AG04449 (cell line): ENCODE measurements at places on chromosomes 5 and 9.

DNA sequence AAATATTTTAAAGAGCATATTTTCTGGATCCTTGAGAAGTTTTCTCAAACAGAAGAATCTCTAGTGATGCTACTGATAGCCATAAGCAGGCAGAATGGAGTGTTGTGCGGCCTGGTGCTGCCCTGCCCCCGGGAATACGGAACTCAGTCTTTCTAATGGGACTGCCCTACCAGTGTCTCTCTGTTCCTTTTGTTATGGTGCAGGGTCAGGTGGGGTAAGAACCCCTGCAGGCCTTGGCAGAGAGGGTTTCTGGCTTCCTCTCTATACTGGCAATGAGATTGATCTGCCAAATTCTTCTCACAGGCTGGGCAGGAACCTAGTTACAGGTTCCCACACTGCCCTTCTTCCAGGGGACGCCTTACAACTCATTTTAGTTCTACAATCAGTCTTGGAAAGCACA is 2.6 kb downstream of the IL5 start:
- no peak for DNase-seq

- DNase-seq: no peak
These were observed at the start of gene MIER3 for GRCh38 chr5:56951946-56952691. TSS of gene MIER3 (minus strand) at chr5:56952123. CDS start at chr5:56952102, 21 bp downstream.

DNA sequence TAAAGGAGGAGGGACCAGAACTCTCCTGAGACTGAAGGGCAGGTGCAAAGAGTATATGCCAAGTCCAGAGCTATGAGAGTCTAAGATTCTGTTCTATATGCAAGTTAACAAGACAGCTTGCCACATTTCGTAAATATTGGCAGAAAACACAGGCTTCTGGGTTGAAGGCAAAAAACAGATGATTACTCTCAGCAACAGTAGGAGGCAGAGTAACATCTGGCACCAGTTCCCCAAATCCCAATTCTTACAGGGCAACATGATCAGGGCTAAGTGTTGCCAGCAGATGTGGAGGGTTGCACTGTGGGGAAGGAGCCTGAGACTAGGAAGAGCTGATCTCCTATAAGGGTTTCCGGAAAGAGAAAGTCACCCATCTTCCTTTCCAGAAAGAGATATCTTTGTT is 179.4 kb downstream of the PJA2 start:
- DNase-seq: no peak

- no peak for DNase-seq
These were observed 14.8 kb downstream of the LVRN start for GRCh38 chr5:115977096-115977495.

- no peak for DNase-seq
These were observed 365.7 kb upstream of the RIOK2 start for GRCh38 chr5:97548739-97549080.

GRCh38 chr5:109671136-109671535 is 18.6 kb upstream of the MAN2A1 start:
- no peak for DNase-seq

DNA sequence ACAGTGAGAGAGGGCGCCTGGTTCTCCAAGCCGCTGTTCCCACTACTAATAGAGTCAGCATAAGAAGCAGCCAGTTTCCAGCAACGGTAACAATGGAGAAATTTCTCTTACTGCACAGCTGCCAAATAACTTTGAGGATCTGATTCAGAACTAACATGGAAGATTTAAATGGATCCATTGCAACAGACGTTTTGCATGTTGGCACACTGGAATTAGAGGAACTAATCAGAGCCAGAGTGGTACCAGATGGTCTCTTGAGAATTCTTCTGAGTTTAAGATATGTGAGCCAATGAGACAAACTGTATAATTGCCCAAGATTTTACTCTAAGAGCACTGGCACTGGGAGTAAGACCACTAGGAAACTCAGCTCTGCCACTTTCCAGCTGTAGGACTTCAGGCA is 186.5 kb downstream of the EFNA5 start:
- no peak for DNase-seq

GRCh38 chr9:16357828-16358227 is 512.6 kb downstream of the BNC2 start:
- DNase-seq: no peak

DNA sequence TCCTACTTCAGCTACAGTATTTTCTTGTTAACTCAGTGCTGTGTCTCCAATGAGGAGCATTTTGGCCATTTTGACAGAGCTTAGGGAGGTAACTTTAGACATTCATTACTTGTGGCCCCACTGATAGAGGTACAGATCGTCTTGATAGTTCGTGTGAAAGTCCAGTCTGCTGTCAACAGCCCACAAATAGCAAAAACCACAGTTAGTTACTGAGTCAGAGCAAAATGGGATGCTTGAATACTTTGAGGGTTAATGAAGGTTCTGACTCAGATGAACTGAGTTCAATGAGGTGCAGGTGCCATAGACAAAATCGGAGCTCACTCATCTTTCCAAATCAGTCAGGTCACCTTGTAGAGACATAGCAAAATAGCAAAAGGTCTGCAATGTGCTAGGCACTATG is 163.1 kb upstream of the TLE4 start:
- DNase-seq: peak; percentile 57

DNA sequence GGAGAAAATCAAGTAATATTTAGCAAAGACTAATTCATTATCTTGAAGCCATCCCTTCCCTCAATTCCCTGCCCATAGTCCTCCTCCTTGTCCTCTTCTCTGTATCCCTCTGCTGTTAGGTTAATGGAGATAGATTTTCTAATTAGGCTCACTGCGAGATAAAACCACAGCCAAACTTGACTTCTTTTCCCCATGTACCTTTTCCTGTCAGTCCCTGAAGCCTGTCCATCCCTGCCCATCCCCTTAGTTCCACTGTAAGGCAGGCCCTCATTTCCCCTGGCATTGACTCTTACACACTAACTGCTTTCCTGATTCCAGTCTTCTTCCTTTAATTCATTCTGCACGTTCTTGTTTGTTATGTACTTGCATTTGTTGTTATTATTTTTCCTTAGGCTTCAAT is 1.2 kb downstream of the TLR4 start:
- no peak for DNase-seq

GRCh38 chr5:143245929-143246561 is 157.4 kb downstream of the NR3C1 start:
- DNase-seq: peak; percentile 70

- no peak for DNase-seq
These were observed 93.2 kb upstream of the CPEB4 start for GRCh38 chr5:173794901-173795416.

GRCh38 chr5:150219142-150219541 is 29.3 kb downstream of the SLC6A7 start:
- DNase-seq: no peak

- no peak for DNase-seq
These were observed 124.2 kb downstream of the PTTG1 start for GRCh38 chr5:160545832-160546231.

- no peak for DNase-seq
These were observed 217.2 kb downstream of the TARS1 start for GRCh38 chr5:33657804-33658440.
